ENCODE measurements at places on chromosomes 6 and 20.

DNA sequence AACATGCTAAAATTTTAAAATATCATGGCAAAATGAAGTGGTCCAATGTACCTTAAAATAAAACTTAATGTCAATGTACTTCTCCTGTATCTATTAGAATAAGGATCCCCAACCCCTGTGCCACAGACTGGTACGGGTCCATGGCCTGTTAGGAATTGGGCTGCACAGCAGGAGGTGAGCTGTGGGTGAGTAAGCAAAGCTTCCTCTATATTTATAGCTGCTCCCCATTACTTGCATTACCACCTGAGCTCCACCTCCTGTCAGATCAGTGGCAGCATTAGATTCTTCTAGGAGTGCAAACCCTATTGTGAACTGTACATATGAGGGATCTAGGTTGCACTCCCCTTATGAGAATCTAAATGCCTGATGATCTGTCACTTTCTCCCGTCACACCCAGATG is 86.0 kb downstream of the SLC16A10 start:
- DNase-seq: no peak

DNA sequence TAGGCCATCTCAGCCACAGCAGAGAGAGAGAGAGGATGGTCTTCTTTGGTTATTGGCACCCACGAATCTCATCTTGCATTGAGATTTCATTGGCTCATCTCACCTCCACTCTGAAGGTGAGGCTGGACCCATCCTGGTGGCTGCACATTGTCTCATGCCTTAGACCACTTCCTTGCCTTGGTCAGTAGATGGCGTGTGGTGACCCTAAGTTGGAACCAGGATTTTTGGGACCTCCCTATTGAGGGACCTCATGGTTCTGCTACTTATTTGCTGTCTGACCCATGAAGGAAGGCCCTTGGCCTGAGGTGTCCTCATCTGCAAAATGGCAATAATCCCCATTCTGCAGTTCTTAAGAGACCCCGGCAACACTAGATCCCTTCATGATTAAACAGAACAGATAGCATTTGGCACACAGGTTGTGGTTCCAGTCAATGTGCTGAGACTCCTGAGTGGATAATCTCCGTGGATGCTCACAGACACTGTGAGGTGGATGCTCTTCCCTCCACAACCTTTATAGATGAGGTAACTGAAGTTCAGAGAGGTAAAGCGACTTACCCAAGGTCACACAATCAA is 21.5 kb upstream of the AAR2 start:
- DNase-seq: no peak

DNA sequence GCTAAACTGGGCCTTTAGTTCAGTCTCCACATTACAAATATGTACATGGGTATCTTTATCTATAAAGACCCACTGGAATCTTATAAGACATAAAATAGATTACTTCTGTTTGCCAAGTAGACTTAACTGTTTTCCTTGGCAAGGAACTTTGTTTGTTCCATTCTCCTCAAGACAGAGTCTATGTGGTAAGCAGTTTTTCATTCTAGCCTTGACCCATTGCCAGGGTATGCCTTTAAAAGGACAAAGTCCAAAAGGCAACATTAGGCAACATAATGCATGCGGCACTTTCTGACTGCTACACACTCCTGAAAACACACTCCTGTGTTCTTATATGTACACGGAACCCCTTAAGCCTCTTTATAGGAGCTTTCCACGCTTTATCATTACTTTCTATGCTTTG is 20.4 kb downstream of the VNN1 start:
- DNase-seq: no peak

DNA sequence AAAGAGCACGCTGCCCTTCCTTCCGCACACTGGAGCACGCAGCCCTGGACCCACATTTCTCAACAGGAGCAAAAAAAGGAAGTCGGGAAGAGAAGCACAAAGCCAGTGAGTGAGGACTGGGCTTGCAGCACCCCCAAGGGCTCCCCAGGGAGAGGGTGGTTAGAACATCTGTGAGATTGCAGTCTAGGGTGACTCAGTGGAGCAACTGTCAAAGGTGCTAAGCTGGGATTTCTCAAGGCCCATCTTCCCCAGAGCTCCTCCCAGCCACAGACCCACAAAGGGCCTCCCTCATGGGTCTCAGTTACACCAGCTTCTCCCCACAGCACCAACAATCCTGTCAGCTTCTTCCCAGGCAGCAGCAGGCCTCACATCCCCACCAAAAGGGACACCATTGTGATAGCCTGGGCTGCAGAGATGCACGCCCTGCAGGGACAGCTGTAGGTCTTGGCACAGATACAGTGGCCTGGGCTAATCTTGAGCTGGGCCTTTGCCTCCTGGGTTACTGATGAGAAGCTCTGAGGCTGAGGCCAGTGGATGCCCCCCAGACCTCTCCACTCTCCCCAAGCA is 39.6 kb upstream of the CD93 start:
- no peak for DNase-seq

DNA sequence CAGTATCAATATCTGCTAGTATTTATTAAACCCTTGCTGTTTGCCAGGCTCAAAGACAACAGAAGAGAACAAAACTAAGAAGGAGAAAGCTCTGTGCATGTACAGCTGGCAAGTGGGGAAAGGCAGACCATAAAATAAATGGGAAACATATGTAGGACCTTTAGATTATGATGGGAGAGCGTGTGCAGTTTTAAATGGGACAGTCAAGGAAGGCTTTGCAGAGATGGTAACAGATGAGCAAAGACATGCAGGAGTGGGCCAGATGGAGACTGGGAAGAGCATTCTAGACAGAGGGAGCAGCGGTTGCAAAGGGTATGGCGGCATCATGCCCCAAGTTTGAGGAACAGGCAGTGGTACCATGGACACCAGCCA is 260.0 kb downstream of the NRN1 start:
- DNase-seq: no peak

GRCh38 chr20:34109442-34109841 is 2.6 kb downstream of the EIF2S2 start:
- DNase-seq: no peak

Data from stimulated activated CD8-positive, alpha-beta memory T cell treated with anti-CD3 and anti-CD28 coated beads, Interleukin-15, amount 100 ng/mL, for 24 hours (primary cell).